Activated CD4-positive, alpha-beta T cell treated with anti-CD3 and anti-CD28 coated beads, Interleukin-2, amount 50 U/mL, for 4 hours (primary cell): ENCODE measurements at places on chromosomes 16 and 17.

DNA sequence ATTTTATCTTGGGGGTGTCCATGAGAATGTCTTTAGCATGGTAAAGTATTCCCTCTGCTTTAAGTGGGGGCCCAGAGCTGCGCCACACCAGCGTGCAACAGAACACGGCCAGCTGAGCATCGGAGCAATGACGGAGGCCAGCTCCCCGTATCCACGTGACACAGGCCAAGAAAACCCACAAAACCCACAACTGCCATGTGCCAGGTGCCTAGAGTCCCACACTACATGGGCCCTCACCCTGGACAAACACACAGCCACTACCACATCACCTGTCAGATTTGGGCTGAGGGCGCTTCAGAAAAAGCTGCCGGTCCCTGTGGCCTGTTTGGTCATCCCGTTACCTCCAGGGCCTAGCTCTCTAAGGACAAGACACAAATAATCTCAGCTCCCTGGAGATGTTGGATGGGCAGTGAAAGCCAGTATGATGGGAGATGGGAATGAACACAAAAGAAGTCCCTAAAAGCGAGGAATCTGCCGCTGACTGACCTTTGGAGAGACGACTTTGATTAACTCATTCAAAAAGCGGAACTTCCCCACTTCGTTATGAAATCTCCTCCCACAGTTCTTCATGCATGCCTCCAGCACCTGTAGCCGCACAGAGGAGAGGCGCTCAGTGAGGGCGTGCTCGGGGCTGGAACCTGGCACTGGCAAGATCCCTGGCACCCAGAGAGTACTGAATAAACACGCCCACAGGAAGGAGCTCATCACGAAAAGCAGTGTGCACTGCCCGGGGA, 17.1 kb downstream of the GGA3 start:
- DNase-seq: no peak

DNA sequence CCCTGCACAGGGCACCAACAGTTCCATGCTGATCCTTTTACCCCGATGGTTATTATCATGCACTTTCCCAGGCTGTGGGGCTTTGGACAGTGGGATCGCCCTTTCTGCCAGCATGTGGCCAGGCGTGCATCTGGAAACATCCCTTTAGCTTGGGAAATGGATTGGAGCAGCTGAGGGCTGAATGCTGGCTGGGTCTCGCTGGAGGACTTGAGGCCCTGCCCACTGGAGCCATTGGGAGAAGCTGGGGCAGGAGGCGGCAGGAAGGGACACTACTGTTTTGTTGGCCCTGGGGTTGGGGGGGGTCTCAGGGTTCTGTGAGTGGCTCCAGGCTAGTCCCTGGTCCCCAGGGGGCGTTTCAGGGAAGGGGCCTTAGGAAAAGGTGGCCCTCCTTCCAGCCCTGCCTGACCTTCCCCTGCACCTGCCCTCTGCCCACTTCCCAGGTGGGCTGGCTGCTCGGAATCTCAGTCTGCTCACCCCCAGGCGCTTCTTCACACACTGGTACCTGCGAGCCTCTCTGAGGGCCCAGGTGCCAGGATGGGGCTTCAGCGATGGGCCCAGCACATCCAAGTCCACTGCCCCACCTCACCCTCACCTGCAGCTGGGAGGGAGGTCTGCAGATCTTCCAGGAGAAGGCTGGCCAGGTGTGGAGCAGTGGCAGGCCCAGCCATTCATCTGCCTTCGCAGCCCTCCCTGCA, 1.6 kb upstream of the ADGRG3 start:
- no peak for DNase-seq

GRCh38 chr17:8489841-8490240, 54.2 kb downstream of the NDEL1 start:
- DNase-seq: no peak

DNA sequence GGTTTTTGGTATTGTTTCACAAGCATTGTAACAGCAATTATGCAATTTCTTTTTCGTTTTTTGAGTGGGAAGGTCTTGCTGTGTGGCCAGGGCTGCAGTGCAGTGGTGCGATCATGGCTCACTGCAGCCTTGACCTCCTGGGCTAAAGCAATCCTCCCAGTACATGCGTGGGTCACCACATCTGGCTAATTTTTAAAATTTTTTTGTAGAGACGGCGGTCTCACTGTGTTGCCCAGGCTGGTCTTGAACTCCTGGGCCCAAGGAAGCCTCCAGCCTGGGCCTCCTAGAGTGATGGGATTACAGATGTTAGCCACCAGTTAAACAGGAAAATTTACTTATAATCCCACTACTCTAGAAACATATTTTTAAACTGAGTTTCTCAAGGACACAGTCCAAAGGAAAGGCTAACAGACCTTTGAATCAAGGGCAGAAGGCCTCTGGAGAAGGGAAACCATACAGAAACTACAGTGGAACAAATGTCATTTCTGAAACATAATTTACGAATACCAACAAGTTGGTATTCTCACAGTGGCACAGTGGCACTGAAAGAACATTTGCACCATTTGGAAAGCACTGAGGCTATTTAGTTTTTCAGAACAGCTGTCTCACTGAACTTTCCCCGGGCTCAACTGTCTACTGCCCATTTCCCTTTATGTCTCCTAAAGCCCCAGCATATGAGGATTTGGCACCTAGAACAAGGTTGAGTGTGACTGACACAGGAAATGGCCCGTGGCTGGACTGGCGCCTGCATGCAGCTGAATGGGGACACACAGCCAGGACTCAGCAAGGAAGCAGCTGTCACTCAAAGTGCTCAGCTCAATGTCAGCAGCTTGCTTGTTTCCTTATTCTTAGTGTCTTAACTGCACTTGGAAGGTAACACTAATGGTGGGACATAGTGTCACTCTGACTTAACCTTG, 2.8 kb upstream of the PRKAR1A start:
- DNase-seq: no peak

GRCh38 chr16:89099905-89100304, 6.3 kb downstream of the ACSF3 start:
- DNase-seq: no peak

DNA sequence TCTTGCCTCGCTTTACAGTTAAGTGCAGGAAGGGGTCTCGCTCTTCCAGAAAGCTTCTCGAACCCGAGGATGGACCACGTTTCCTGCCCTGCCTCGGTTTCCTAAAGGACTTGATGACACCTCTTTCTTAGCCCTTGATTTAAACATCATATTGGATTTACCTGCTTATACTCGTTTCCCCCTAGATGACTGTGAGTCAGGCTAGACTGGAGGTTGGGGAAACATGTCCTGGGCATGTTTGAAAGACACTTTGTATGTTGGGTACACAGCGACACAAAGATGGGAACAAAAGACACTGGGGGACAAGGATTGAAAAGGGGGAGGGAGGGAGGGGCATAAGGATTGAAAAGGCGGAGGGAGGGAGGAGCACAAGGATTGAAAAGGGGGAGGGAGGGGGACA, 30.0 kb downstream of the SDK2 start:
- DNase-seq: no peak

DNA sequence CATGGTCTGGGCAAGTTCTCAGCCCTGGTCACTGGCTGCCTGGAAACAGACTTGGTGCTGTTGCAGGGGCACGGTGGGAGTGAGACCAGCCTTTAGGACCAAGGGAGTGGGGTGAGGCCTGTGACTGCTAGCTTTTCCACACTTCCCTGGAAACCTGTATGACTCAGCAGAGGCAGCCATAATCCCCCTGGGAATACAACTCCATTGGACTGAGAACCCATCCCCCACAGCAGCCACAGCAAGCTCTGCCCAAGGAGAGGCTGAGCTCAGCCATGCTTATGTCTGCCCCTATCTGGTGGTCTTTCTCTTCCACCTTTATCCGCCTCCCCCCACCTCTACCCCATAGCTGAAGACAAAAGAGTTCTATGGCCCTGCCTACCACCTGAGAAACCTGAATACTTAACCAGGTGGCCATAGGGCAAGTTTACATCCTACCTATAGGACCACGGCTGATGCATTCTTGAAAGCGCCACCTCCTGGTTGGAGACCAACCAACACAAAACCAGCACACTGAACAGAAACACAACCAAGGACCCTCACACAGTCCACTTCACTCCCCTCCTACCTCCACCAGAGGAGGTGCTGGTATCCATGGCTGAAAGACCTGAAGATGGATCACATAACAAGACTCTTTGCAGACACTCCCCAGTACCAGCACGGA, 816.2 kb upstream of the SOX9 start:
- no peak for DNase-seq

DNA sequence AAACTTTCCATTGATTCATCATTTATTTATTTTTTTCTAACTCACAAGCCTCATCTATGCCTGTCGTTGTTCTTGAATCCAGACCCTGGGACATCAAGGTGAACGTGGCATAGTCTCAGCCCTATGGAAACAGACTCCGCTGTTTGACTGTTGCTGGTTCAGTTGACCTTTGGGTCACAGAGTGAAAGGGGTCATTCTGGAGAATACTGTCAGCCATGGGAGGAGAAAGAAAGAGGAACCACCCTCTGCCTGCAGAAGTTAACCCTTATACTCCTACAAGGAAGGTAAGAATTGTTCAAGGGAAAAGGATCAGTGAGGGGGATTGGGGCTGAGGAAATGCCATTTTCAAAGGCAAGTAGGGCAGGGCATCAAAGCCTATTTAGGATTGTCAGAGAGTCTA, 387.6 kb upstream of the MAF start:
- DNase-seq: no peak

DNA sequence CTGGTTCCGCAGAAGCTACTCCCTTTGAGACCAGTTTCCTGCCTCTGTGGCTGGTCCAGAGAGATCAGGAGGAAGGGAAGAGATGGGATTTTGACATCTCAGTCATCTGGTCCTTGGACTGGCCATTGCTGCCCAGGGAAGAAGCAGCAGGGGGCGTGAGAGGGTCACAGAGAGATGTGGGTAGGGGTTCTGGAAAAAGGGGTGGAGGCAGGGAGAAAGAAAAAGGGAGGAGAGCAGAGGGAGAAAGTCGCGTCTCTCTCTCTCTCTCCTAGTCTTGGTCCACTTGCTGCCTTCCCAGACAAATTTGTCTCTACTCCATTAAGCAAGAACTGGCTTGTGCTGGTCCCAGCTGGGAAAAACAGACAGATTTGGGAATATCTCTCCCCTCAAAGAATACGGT, 4.4 kb downstream of the SHBG start:
- DNase-seq: no peak

GRCh38 chr17:68568581-68568980, 32.6 kb downstream of the FAM20A start:
- DNase-seq: no peak

DNA sequence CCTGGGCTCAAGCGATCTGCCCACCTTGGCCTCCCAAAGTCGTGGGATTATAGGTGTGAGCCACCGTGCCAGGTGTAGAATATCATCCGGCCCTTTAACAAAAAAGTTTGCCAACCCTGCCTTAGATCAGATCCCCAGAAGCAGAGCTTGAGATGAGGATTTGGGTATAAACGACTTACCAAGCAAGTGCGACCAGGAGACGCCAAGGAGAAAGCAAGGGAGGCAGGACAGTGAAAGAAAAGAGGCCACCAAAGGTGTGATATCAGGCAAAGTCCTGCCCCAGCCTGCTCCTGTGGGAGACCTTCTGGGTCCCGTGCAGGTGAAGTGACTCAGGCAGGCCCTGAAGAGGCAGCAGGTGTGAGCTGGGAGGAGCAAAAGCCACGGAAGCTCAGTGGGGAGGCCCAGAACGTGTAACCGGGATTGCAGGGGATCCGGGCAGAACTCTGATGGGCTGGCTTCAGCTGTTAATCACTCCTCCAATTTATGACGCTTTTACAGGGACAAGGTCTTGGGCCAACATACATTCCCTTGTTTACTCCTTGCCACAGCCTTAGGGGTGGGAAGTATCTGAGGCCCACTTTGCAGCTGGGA, 14.1 kb upstream of the CALB2 start:
- no peak for DNase-seq

- DNase-seq: no peak
Measured at GRCh38 chr17:51585514-51586104, 325.3 kb downstream of the UTP18 start.

DNA sequence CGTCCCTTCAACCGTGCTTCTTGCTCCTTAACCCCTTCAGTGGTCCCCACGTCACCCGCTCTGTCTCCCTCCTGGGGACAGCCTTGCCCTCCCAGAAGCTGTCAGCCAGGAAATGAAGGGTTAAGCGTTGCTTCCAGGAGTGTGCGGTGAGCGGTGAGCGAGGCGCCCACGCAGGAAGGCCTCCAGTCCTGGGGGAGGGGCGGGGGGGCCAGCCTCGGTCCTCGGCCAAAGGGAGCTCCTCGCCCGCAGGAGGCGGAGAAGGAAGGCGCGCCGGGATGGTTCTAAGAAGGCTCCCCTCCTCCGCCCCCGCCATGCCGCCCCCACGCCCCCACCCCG, 2.3 kb downstream of the RBFOX3 start:
- DNase-seq: no peak

- no peak for DNase-seq
Measured at GRCh38 chr17:57781386-57782061, 36.4 kb upstream of the CCDC182 start.

- no peak for DNase-seq
Measured at GRCh38 chr16:57245472-57246113, 534 bp downstream of the ARL2BP start.

DNA sequence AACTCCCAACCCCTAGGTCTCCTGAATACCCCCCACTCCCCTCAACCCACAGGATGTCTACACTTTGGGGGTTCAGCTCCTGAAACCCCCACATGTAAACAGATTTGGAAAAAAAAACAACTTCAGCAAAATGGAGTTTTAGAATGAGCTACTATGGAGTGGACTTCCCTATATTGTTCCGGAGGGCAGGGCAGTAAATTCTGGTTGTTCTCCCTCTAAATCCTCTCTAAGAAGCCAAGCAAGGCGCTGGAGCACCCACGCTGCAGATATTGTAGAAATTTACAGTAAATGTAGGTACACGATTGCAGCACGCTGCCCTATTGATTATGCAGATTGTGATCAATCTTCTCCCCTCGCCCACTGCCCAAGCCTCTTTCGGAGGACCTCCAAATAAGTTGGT, 8.5 kb upstream of the ZFHX3 start:
- no peak for DNase-seq

DNA sequence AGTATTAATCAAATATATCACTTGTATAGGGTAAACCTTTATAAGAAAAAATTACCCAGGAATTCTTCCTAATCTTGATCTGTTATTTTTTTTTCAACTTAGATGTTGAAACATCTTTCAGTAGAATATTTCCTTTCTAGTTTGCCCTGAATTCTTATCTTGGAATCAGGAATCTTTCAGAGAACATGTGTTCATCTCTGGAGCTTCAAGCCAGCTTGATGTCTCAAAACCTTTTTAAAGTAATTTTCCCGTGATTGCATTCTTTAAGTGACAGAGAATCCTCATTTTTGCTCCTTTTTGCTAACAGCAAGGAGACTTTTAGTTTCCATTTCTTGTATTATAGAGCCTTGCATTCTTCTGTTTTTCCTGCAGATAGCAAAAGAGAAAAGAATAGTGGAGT, 90.8 kb downstream of the ELAC2 start:
- DNase-seq: no peak

GRCh38 chr16:88558457-88559442, 11.5 kb upstream of the ZC3H18 start:
- DNase-seq: no peak
